ENCODE measurements at places on chromosomes 3 and 15.

- no peak for DNase-seq
Observed at GRCh38 chr15:91841861-91842260, 11.6 kb upstream of the SLCO3A1 start.

- no peak for DNase-seq
Observed at GRCh38 chr15:61227950-61228936, 859 bp downstream of the RORA start.

- DNase-seq, result peak; percentile 49
Observed at GRCh38 chr15:66595931-66596545, 30.2 kb upstream of the LCTL start.

DNA sequence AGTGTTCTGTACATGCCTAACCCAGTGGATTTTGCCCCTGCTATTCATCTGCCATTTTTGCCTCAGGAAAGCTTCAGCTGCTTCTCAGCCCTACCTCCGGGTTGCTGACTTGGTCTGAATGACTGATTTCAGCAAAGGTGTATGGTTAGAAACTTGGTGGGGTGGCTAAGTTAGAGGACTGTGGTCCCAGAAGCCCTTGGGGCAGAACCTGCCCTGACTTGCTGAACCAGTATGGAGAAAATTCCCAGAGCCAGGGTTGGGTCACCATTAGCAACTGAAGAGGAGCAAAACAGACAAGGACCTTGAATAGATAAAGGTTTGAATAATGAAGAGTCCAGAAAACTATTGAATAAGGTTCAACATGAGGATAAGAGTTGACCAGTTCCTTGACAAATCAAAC, 6.1 kb upstream of the WWTR1 start:
- DNase-seq, result no peak

DNA sequence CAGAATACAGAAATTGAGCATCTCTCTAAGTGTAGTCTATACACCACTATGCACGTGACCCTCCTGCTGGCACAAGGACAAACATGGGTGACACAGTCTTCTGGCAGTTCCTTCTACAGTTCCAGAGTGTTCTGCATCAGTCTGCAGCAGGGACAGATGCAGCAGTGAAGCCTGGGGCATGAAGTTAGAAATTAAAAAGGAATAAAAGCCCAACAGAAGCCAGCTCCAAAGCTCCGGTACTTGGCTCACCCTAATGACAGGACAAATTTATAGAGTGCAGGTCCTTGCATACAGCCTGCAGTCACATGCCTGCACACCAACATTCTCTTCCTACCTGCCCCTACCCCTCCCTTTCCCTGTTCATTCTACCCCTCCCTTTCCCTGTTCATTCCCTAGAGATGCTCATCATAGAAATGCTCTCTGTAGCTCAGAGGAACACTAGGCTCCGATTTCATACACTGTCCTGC, 15.0 kb downstream of the UACA start:
- no peak for DNase-seq

GRCh38 chr3:126568776-126569342, 10.1 kb upstream of the C3orf22 start:
- no peak for DNase-seq
